Left ventricle myocardium superior (tissue), 1 donor: ENCODE measurements at places on chromosomes 7 and 10. TPM values are rescaled to one million over a fixed set of nuclear protein-coding genes. Genes with fewer than 3 reads are reported as not detected.

Gene MALRD1
- total RNA-seq: 0.99 TPM

- no peak for DNase-seq
These were observed 9.9 kb downstream of the CRPPA start for GRCh38 chr7:16411391-16411790.

GRCh38 chr7:5448378-5449037 lies 24.9 kb upstream of the TNRC18 start:
- no peak for DNase-seq

Gene ASB10
- 46.1 TPM for total RNA-seq

- DNase-seq: no peak
These were observed 2.5 kb upstream of the GDF2 start for GRCh38 chr10:47319784-47320183.

DNA sequence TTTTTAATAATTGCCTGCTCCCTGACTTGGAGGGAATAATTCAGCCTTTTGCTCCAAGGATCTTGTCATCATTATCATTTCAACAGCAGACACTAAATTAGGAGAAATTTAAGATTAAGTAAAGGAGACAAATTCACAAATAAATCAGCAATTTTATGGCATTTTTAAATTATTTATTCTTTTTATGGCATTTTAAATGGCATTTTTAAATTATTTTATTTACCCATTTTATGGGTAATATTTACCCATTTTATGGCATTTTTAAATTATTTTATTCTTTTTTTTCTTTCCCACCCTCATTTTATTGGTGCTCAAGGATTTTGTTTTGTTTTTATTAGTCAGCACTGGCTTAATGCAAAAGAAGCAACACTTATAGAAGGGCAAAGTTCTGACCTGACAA lies 1201.0 kb upstream of the SORCS1 start:
- no peak for DNase-seq

DNA sequence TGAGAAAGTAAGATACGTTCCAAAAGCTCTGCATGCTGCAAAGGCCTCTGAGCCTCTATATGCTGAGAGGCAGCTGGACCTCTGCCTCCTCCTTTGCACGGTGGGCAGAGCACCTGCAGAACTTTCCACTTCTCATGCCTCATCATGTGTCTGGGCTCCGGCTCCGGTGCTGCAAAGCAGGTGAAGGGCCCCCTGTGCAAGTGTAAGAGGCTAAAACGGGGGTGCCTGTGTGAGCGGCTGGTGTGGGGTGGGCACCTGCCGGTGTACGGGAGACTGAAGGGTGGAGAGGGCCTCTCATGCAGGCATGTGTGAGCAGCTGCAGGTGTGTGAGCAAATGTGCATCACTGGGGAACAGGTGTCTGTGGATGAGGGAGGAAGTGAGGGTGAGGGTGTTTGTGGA lies 121.0 kb downstream of the KCNMA1 start:
- DNase-seq: no peak

DNA sequence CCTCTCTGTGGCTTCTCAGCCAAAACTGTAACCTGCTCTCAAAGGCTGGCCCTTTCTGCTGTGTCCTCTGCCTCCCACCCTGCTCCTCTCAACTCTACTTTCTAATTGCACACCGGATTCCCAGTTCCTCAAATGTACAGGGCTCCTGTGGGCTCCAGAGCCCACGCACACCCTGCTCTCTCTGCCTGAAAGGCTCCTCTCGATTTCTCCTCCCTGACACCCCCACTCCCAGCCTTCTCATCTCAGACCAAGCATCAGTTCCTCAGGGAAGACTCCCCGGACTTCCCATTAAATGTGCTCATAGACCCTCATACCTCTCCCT lies 111.7 kb upstream of the STEAP1B start:
- DNase-seq: no peak

DNA sequence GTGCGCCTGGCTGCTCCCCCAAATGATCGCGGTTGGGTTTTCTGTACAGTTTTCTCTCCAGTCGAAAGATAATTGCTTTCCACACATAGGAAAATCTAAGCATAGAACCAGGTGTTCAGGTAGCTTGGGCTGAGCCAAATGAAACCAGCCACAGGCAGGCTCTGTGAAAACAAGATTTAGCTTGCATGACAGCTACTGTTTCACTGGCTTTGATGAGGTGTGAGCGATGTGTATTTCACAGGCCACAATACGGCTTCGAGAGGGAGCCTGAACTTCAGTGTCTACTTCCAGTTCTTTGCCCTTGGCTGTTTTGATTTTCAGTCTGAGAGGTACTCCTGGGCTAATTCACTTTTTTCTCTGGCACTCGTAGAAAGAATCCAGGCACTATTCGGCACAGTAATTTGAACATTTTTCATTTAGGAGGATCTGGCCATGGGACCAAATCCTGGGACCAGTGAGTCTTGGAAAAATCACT lies 110.5 kb downstream of the JCAD start:
- no peak for DNase-seq

Gene GNAT3
- total RNA-seq: not detected

Gene UBE3C
- total RNA-seq: 52.1 TPM

Gene AGBL3
- 1.1 TPM for total RNA-seq

DNA sequence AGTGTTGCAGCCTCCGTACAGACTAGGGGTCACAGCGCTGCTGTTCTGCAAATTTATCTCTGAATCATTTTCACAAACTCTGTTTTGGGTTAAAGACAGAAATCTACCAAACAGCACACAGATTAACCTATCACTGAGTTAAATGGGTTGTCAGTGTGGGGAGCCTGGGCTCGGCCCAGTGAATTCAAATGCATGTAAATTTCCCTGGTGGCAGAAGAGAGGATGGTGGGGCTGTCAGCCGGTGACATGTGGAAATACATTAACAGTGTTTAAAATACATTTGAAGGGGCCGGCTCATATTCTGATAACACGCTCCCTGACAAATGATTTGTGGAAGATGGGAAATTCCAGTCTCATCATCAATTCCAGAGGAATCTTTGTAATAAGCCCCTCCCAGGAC lies 309.6 kb upstream of the MKI67 start:
- no peak for DNase-seq

Gene CALHM1
- not detected for total RNA-seq

GRCh38 chr10:49498425-49498824 lies 40.5 kb downstream of the ERCC6 start:
- no peak for DNase-seq

Gene HTR5A
- not detected for total RNA-seq

Gene KCNIP2
- 568 TPM for total RNA-seq

DNA sequence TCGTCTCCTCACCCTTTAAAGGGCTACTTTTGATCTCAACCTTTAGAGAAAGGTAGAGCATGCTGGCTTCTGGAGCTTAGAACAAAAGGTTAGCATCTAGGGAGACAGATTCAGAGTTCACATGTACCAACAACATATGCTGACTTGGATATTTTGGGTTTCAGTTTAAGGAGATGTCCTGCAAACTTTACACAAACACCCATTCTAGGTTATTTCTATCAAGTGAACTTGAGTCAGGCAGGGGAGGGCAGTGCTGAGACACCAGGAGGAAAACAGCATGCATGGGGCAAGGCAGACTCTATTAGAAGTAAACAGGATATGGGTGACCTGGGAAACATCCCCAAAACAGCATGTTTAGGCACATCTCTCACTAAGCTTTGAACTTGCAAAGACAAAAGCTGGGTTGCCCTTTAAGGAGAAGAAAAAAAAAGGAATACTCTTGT lies 43.8 kb downstream of the ARL4A start:
- DNase-seq: no peak

DNA sequence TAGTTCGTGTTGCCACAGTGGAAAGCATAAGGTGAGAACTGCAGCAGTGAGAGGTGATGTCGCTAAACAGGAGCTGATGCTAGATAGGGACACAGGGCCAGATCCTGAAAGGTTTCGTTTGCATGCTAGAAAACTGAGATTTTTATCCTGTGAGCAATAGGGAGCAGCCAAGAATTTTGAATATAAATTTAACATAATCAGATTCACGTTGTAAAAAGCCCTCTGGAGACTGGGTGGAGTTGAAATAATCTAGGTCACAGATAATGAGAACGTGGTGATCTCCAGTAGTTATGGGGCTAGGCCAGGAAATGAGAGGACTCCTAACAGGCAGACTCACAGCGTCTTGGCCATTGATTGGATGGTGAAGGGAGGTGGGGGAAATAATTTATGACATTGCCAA lies 92.1 kb upstream of the IMMP2L start:
- DNase-seq: no peak

Gene CDK1
- 2.2 TPM for total RNA-seq

GRCh38 chr7:81908220-81908619 lies 138.4 kb upstream of the HGF start:
- DNase-seq: no peak

- no peak for DNase-seq
These were observed 60.2 kb downstream of the R3HCC1L start for GRCh38 chr10:98194633-98195032.
